ENCODE measurements at places on chromosomes 6 and 20.

DNA sequence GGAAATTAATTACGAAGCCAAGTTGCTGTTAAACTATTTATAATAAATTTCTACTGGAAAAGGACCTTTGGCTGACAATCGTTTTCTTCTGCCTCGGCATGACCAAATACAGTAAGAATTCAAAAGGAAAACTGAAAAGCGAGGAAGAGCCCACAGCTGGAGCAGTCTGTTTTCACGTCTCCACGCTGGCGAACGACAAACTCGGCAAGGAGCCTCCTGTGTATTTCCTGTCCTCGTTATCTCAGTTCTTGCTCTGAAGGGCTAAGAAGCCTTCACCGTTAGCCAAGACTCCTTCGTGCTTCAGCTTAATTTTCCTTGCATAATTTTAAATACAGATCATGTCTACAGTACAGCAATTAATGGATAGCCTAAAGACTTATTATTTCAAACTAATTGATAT is 214.3 kb upstream of the PLCB4 start:
- DNase-seq, result no peak

- peak; percentile 87 for DNase-seq
Measured at GRCh38 chr6:29964887-29965562, 22.7 kb downstream of the HLA-A start.

DNA sequence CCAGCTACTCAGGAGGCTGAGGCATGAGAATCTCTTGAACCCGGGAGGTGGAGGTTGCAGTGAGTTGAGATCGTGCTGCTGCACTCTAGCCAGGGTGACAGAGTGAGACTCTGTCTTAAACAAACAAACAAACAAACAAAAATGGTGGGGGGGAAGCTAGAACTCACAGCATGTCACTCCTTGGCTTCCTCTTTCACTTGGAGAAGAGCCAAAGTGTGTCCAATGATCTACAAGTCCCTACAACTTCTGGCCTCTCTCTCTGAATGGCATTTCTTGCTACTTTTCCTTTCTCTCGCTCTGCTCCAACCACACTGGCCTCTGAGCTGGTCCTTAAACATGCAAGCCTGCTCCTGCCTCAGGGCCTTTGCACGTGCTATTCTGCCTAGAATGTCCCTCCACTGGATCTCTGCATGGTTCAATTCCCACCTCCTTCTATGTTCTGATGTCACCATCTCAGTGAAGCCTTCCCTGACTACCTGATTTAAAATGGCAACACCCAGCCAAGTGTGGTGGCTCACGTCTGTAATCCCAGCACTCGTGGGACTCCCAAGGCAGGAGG is 8.1 kb downstream of the TLDC2 start:
- DNase-seq, result no peak

DNA sequence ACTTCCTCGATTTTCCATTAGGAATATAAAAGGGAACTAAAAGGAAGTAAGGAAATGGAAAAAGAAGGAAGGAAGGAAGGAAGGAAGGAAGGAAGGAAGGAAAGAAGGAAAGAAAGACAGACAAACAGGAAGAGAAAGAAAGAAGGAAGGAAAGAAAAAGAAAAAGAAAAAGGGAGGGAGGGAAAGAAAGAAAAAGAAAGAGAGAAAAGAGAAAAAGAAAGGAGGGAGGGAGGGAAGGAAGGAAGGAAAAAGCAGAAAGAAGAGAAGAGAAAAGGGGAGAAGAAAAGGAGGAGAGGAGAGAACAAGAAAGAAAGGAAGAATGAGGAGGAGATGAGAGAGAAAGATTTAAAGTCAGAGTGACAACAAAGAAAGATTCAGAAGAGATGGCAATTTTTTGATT is 724.5 kb downstream of the GRIK2 start:
- no peak for DNase-seq

DNA sequence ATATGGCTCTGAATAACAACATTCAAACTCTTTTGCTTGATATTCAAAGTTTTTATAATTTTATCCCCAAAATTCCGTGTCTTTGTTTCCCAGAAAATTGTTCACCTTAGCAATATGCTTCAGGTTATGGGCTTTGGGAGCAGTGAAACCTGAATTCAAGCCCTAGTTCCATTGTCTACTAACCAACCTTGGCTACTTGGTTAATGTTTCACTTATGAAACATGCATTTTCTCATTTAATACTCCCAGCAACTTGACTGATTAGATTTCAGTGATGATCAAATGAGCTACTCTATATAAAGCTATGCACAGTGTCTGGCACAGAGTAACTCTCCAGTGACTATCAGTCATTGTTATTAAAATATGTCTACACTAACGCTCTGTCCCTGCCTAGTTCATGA is 192.2 kb upstream of the TENT5A start:
- no peak for DNase-seq

DNA sequence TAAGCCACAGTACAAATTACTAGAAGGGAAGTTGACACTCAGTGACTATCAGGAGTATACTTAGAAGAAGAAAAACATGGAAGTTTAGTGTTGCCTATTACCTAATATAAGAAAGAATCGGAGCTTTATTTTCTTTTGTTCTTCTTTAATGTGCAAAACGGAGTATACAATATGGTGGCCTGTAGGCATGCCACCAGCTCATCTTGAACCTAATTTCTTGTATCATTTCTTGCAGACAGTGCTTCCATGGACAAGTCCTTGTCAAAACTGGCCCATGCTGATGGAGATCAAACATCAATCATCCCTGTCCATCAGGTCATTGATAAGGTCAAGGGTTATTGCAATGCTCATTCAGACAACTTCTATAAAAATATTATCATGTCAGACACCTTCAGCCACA is 141.3 kb downstream of the ADGRG6 start:
- DNase-seq, result no peak

- DNase-seq, result no peak
Measured at GRCh38 chr6:103769431-103769830, 1090.3 kb downstream of the HACE1 start.

- DNase-seq, result no peak
Measured at GRCh38 chr6:114707081-114707620, 364.3 kb upstream of the HS3ST5 start.

DNA sequence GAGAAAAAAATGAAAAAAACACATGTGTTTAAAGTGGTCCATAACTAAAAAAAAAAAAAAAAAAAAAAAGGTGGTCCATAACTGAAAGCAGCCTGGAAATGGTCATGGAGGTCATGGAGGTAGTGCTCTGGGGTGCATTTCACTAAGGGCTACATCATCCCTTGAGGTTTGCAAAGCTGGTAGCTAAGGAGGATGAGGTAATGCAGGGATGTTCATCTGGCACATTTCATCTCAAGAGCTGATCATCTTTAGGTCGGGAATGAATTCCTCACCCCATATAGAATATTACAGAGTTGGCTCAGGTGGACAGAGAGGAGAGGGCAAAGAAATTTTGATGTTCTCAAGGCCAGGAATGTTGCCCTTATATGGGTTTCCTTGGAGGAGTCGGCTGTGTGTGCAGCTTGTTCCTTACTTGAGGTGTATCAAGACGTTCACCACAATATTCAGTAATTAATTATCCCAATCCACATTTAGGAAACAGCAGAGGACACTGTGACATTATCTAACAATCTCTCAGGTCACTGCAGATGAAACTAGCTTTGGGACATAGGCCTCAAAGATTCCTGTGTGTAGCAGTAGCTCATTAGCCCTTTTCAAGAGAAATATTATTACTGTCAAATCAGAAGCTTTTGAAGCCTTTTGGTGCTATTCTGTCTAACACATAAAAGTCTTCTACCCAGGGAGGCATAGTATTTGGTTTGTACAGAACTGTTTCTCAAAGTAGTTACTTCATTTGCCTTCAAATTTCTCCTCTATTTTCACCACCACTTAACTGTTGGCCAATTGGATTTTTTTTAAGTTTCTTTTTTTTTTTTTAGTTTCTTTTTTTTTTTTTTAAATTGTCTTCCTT is 46.8 kb downstream of the CYP24A1 start:
- no peak for DNase-seq

- DNase-seq, result no peak
Measured at GRCh38 chr6:99614430-99615186, 8.0 kb downstream of the PRDM13 start.

- DNase-seq, result no peak
Measured at GRCh38 chr6:169397684-169398083, 144.0 kb upstream of the THBS2 start.

DNA sequence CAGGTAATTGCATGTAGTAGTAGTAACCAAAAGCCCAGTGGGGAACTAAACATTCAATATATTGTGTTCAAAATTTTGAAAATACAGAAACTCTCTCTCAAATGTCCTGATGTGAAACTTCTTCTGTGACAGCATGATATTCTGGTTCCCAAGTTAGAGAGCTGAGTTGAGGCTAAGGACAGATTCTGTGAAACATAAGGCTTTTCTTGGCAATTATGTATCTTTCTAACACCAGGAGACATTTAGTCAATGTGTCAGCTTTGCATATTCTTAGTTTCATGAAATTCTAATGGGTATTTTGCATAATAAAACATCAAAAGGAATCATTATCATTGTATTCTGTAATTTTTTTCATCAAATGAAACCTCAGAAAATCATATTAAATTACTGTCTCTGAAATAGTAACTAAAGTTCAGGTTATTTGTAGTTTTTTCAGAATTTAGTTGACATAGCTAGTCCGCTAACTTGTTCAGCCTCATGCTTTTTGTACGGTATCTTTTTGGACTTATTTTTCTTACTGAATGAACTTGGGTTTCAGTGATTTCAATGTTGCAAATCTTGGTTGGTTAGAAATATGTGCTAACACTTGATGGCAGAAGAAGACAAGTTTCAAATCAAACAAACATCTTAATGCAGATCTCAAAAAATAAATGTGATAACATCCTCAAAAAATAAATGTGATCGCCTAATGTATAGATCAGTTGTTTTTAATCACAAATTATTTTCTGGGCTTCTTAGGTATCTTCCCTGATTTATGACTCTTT is 70.4 kb downstream of the AKAP7 start:
- no peak for DNase-seq

DNA sequence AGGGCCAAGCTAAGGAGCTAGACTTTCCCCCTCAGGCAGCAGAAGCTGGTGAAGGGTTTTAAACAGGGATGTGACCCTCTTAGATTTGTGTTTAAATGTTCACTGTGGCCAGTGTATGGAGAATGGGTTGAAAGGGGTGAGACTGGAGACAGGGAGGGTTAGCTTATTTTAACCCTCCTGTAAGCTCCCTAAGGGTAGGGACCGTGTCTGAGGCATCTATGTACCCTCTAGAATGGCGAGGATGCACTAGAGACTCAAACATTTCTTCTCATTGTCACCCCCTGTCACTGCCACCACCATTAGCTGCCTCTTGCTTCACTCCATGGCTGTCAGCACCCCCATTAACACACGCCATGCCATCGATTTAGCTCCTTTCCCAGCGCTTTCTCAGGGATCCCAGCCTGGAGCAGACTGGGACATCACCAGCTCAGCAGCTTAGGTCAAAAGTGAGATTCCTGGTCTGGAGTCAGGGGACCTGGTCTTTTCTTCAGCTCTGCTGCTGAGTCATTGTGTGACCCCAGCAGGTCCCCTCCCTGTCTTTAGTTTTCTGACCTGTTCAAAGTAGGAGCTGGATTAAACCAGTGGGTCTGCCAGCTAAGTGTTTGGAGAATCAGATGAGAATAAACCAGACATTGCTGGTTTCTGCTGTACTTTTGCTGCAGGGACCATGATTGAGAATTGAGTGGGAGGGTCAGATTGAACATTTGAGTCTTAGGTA is 1.1 kb upstream of the SLC22A7 start:
- no peak for DNase-seq

DNA sequence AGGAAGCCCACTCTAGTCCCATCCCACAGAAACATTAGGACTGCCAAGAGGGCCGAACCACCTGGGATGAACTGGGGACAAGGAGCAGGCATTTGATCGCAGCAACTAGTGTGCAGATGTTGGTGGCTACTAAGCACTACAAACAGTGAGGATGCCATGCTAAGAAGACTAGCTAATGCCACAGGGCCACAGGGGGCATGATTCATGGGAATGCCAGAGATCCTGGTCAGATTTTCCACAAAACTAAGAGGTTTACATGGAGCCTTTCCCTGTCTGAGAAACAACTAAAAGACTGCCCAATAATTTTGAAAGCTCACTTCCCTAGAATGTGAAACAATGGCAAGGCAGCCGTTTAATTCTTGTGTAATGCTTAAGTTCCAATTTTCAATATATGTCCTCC is 375.9 kb upstream of the PTCHD4 start:
- no peak for DNase-seq

GRCh38 chr6:73418081-73418741 is 23.6 kb downstream of the DDX43 start:
- no peak for DNase-seq

Data from CD4-positive, alpha-beta T cell treated with Interleukin-12 subunit alpha and Interleukin-12 subunit beta, for 1 hour (primary cell).